Stimulated activated CD4-positive, alpha-beta T cell treated with anti-CD3 and anti-CD28 coated beads, Interleukin-4, amount 100 ng/mL, for 48 hours (primary cell): ENCODE measurements at places on chromosomes 1 and 21.

GRCh38 chr1:21217812-21218596 lies 41.3 kb upstream of the EIF4G3 start:
- peak; percentile 43 for DNase-seq

DNA sequence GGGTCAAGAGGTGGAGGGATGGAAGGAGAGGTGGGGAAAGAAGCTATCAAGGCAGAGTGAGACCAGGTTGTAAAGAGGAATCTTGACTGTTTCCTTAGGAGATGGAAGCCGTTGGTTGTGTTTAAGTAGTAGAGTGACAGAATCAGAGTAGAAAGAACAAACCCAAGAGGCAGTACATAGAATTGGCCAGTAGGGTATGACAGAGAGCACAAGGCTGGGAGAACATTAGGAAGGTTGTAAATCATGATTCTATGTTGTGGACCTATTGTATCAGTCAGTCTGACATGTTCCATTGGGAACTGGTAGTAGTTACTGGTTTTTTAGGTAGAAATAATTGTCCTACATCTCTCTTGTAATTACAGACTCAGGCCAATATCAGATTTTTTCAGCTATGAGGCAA lies 486.9 kb upstream of the USP24 start:
- DNase-seq, result no peak

DNA sequence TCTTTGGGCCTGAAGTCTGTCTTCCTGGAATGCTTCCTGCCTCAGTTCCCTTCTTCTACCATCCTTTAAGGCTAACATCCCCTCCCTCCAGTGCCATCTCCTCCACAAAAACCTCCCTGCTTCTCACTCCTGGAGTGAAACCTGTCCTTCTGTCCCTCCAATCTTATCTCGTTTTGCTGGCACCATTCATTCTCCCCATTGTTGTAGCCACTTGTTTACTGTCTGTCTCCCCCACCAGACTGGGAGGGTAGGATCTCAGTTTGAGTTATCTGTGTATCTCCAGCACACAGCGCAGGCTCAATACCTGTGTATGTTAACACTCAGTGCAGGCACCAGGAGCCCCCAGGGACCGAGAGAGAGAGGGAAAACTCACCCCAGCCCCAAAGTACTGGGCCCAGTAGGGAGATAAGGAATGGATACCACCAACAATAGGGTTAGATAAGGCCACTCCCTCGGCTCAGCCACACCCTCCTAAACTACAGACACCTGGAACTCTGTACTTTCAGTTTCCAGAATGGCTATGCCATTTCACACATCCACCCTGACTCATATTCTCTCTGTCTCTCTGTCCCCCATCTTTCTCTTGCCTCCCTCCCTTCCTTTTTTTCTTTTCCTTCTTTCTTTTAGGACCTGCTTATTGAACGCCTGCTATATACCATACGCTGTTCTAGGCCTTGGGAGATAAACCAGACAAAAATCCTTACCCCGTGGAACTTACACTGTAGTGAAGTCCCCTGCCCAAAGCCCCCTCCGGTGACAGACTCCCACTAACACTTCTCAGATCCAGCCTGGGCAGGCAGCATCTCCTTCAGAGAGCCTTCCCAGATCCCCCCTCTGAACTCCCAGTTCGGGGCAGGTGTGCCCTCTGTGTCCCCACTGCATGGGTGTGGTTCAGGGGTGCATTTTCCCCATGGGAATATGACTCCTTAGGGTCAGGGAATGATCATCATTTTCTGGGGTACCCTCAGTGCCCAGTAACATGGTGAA lies 3.3 kb upstream of the SSBP3 start:
- no peak for DNase-seq

GRCh38 chr21:41585199-41585994 lies 77.4 kb upstream of the TMPRSS2 start:
- no peak for DNase-seq

DNA sequence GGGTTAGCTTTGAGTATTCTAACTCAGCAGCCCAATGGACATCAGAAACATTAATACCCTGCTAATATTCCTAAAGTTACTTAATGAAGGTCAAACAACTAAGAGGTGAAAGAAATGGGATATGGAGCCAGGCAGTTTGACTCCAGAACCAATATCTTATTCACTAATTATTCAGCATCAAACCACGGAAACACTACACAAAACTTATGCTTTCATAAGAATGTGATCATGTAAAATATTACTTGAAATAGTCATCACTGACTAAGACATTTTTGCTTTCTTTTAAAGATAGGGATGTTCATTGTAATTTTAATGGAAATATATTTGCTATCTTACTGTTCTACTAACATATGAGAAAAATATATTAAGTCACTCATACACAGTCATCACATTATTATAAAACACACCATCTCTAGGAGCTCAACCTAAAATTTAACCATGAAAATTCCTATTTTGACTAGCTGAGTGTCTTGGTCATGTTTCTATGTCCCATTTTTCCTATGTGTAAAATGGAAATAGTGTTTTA lies 240.9 kb downstream of the KCTD3 start:
- no peak for DNase-seq
